Sigmoid colon (tissue), 7 donors: ENCODE measurements at places on chromosomes 6 and 20.

DNA sequence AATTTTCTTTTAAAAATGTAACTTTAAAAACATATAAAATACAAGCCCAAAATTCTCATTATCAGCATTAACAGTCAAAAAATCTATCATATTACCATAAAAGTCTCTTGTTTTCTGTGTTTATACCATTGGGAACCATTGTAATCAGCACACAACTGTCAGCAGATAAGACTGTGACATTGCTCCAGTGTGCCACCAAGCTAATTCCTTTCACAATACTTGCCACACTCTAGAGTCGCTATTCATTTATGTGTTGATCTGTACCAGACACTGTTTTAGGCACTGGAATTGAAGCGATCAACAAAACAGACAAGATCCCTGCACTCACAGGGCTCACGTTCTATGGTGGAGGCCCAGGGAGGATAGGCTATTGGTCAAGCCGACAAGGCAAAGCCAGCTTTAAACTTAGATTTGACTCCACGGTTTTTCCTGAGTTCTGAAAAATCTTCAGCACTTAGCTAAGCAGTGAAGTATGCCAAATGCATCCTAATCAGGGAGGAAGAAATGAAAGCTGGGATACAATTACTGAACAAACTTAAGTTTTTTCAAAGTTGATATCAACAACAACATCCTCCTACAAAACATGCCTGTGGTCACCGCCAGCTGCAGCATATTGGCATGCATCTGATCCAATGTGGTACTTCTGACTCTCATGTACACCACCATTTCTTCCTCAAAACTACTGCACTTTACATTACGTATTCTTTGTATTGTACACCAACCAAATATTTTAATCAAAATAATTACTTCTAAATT, 60.5 kb downstream of the GMDS start:
- DNase-seq: no peak

DNA sequence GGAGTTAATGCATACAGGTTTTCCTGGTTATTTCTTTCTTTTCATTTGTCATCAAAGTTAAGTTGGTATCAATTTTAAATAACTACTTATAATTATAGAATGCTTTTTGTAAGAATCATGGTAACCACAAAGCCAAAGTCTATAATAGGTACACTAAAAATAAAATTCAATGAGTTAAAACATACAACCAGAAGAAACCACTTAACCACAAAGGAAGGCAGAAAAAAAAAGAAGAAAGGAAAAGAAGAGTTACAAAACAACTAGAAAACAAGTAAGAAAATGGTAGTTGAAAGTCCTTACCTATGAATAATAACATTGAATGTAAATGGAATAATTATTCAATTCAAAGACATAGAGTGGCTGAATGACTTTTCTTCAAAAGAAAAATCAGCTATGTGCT, 45.6 kb downstream of the THBS2 start:
- no peak for DNase-seq

GRCh38 chr6:129267028-129267427, 384.1 kb downstream of the LAMA2 start:
- no peak for DNase-seq

- DNase-seq: peak; percentile 70
Measured at GRCh38 chr6:57267586-57268293, 45.6 kb upstream of the RAB23 start.

DNA sequence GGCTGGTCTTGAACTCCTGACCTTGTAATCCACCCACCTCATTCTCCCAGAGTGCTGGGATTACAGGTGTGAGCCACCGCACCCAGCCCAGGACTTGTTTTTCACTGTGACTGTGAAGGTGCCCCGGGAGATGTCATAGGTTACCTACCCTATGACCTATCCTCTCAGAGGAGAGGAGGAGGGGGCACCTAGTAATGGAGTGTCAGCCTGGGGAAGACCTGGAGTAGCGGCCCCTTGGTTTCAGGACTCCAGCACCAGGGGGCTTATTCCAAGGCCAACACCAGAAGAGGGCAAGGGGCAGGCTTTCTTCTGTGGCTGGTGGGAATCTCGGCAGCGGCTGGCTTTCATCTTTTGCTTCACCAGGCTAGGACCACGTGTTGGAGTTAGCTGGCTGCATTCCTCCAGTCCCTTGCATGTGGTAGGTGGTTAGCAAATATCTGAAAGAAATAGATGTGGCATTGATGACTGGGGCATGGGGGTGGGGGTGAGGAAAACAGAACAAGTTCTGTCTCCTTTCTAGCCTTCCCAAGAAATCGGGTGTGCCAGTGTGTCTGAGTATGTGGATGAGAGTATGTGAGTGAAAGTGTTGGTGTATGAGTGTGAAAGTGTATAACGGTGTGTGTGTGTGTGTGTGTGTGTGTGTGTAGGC, 7.9 kb upstream of the ITPR3 start:
- DNase-seq: no peak

GRCh38 chr20:45850238-45850637, 7.0 kb downstream of the ACOT8 start:
- no peak for DNase-seq

- no peak for DNase-seq
Measured at GRCh38 chr6:15874821-15875220, 212.0 kb upstream of the DTNBP1 start.

DNA sequence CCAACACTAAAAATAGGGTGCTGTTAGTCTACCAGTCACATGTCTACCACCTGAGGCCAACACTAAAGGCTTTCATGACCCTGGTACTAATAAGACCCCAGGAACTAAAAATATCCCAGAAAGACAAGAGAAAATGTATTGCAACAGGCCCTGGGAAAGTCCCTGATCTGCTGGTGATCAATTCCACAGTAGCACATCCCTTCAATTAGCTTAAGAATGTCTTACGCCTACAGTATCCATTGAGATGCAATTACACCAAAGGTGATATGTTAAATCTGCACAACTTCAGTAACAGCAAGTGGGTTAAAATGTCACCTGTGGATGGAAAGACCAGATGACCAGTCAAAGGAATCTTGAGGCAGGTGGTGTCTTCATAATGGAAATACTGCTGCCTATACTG, 3.1 kb downstream of the SEMG1 start:
- no peak for DNase-seq

GRCh38 chr6:5510331-5511133, 249.2 kb downstream of the FARS2 start:
- DNase-seq: no peak
